Pons (tissue), 1 donor: ENCODE measurements at places on chromosomes 5 and 9.

DNA sequence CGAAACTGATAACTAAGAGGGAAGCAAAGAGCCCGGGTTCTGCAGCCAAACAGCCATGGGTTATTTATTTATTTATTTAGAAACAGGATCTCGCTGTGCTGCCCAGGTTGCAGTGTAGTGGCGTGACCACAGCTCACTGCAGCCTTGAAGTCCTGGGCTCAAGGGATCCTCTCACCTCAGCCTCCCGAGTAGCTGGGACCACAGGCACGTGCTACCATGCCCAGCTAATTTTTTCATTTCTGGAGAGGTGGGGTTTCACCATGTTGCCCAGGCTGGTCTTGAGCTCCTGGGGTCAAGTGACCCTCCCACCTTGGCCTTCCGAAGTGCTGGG lies 24.1 kb downstream of the NDUFA8 start:
- no peak for DNase-seq

DNA sequence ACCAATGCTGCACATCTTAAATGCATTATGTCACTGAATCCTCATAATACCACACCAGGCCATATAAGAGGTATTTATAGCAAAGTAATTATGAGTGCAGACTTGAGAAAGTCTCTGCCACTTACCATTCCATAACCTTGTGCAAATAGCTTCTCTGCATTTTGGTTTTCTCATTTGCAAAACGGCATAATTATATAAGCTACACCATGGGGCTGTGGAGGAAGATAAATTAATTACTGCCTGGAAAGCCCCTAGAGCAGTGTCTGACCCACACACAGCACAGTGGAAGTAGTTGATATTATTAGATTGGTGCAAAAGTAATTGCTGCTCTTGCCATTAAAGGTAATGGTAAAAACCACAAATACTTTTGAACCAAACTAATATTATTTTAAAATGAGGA lies 9.5 kb upstream of the IL9 start:
- DNase-seq, result no peak

GRCh38 chr5:108101130-108101529 lies 280.8 kb downstream of the FBXL17 start:
- DNase-seq, result peak; percentile 99

- no peak for DNase-seq
These were observed 98.0 kb downstream of the OR2K2 start for GRCh38 chr9:111231801-111232580.

GRCh38 chr5:10536931-10537579 lies 26.8 kb upstream of the ANKRD33B start:
- DNase-seq, result no peak

GRCh38 chr5:132294728-132295504 lies 722 bp downstream of the SLC22A4 start:
- DNase-seq, result no peak

DNA sequence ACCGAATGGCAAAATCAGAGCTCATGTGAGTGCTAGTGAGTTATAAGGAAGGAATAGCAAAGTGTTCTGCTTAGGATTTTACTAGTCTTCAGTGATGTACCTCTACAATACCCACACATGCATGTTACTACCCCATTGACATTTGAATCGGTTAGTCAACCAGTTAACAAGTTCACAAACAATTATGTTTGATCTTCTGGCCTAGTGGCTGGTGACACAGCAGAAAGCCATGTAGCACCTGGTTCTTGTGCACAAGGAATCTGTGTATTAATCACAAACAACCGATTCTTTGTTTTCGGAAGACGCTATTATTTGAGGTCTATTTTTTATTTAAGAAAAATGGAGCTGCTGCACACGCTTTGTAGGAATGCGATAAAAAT lies 41.9 kb downstream of the NTRK2 start:
- DNase-seq, result no peak

GRCh38 chr9:101398930-101399642 lies 435 bp downstream of the ZNF189 start:
- peak; percentile 54 for DNase-seq
